ENCODE measurements at places on chromosomes 12 and 14.

DNA sequence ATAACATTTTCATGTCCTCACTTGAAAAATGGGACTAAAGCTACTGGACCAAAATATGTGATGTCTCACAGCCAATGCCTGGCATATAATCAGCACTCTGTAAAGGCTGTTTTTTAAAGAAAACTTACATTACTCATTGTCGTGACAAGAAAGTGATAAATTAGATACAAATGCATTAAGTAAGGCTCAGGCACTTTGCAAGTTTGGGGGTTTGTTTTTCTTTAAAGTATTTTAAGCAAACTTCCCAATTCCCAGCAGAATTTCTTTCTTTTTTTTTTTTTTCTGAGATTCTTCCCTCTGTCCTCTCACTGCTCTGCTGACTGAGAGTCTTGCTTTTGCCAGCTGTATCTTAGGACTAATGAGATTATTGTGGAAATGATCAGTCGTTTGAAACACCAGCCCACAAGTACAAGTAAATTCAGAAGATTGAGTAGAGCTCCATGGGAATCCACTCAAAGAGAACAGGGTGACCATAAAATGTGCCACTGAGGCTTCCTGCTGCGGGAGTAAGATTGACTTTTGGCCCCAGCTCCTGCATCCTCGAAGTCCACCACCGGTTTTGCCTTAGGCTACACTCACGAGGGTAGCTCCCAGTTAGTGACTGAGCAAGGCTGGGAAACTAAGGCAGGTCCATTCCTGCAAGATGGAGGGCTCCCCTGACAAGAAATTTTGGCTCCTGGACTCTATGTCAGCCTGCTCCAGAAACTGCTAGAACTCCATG lies 82.8 kb downstream of the TMTC1 start:
- DNase-seq, result no peak

- no peak for DNase-seq
These were observed 9.2 kb upstream of the APOLD1 start for GRCh38 chr12:12776261-12776660.

GRCh38 chr12:22477166-22477893 lies 67.0 kb downstream of the C2CD5 start:
- DNase-seq, result no peak

DNA sequence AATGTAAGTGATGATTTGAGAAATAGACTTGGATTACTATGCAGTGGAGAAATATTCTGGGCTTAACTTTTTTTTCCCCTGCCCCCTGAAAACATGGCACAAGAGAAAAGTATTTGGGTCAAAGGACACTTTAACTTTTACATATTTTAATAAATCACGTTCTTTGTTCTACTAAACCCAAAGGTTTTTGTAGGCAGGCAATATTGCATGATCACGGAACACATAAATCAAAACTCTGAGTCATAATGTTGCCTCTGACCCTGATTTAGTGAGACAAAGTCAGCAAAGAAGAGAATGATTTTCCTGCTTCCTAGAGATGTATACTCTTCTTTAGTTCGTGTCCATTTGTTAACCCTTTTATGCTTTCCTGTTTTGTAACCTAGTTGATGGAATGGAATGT lies 38.0 kb downstream of the ABCD2 start:
- no peak for DNase-seq

- DNase-seq, result no peak
These were observed 315.7 kb downstream of the NAV3 start for GRCh38 chr12:78146365-78146772.

DNA sequence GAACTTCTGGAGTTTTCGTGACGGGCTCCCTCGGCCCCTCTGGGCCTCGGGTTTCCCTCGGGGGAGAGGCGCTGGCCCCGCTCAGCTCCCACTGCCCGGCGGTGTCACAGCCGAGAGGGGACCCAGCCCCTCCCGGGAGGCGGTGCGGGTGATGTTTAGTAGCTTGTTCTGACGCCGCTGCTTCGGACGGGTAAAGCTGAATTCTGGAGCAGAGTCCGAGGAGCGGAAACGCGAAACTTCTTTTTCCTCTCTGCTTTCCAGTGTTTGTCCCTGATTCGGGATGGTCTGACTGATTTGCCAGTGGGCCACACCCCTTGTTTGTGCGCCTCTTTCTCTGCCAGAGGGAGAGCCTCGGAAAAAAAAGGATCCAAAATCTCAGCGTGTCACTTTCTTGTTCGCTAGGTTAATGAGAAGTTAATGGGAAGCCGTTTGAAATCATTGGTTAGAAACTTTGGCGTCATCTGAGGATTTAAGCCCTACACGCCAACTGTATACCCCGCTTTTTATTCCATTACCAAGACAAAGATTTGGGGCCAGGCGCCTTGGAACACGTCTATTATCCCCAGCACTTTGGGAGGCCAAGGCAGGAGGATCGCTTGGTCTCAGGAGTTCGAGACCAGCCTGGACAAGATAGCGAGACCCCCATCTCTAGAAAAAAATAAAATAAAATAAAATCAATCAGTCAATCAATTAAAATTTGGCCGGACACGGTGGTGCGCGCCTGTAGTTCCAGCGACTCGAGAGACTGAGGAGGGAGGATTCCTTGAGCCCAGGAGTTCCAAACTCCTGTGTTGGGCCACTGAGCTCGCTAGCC lies 756 bp downstream of the TULP3 start:
- no peak for DNase-seq

GRCh38 chr12:22797701-22798100 lies 172.7 kb downstream of the ETNK1 start:
- no peak for DNase-seq

- DNase-seq, result no peak
These were observed 62.2 kb upstream of the PCED1B start for GRCh38 chr12:47017041-47017713.

GRCh38 chr14:90499908-90500664 lies 103.3 kb downstream of the CALM1 start:
- DNase-seq, result no peak

- DNase-seq, result no peak
These were observed 205.7 kb downstream of the ITPR2 start for GRCh38 chr12:26627335-26627734.

DNA sequence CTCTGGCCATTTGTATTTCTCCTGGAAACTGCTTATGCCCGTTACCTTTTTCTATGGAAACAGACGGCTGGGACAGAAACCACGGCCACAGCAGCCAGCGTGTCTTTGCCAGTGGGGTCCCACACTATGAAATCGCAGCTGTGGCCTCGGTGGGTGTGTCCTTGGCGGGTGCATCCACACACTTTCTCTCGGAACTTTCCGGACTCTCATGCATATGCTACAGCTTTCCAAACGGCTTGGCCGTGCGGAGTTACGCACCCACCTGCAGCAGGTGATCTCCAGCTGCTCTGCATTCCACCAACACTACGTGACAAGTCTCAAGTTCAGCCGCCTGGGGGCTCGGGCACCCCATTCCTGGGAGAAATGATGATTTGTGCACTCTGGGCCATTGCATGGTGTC lies 1.3 kb upstream of the BTBD6 start:
- no peak for DNase-seq

DNA sequence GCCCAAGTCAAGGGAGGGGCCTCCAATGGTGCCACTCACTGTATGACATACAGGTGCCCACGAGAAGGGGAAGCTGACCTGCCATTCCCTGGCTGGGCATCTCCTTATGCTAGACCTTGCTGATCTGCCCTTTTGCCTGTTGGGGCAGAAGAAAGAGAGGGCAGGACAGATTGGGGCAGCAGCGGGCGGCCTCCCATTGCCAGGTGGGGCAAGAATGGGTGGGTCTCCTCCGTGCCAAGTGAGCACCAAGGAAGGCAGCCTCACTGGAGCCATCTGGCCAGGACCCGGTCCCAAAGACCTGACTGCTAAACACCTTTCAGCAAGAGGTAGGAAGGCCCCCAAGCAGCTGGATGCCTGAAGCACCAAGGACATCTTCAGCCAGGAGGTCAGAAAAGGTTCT lies 50.5 kb downstream of the PLEKHG3 start:
- no peak for DNase-seq

DNA sequence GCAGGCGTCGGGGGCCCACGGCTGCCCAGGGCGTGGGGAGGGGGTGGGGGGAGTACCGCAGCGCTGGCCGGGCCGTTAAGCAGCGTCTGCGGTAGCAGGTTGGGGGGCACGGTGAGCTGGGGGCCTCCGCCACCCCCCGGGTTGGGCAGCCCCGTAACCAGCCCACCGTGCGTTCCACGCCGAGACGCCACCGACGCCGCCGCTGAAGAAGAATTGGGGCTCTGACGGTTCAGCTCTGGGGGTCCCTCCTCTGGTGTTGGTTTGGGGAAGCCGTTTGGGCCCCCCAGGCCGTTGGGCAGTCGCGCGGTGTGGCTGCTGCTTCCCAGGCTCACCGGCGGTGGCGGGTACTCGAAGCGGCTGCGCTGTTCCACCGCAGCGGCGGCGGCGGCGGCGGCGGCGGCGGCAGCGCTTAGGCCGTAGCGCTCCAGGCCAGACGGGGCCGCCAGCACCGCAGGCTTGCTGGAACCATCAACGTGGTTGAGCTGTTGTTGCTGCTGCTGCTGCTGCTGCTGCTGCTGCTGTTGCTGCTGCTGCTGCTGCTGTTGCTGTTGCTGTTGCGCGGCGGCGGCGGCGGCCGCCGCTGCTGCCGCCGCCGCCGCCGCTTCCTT lies 1.5 kb downstream of the IRF2BPL start:
- peak; percentile 60 for DNase-seq

- DNase-seq, result no peak
These were observed 77.6 kb downstream of the CNTN1 start for GRCh38 chr12:40769846-40770245.

DNA sequence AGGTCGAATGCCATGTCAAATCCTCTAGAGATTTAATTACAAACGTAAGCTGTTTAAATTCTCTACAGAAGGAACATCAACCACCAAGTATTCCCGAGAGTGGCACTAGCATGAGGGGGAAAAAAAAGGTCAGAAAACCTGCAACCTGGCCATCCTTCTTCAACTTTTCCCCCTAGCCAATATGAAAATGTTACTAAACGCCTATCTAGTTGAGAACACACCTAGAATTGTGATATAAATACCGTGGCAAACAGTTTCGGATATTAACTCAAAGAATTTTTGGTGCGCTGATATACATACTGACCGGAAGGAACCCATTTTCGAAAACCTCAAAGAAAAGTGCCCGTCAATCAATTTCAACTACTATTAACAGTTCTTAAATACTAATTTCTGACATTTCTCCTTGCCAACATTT lies 1.8 kb downstream of the HNRNPC start:
- DNase-seq, result no peak

DNA sequence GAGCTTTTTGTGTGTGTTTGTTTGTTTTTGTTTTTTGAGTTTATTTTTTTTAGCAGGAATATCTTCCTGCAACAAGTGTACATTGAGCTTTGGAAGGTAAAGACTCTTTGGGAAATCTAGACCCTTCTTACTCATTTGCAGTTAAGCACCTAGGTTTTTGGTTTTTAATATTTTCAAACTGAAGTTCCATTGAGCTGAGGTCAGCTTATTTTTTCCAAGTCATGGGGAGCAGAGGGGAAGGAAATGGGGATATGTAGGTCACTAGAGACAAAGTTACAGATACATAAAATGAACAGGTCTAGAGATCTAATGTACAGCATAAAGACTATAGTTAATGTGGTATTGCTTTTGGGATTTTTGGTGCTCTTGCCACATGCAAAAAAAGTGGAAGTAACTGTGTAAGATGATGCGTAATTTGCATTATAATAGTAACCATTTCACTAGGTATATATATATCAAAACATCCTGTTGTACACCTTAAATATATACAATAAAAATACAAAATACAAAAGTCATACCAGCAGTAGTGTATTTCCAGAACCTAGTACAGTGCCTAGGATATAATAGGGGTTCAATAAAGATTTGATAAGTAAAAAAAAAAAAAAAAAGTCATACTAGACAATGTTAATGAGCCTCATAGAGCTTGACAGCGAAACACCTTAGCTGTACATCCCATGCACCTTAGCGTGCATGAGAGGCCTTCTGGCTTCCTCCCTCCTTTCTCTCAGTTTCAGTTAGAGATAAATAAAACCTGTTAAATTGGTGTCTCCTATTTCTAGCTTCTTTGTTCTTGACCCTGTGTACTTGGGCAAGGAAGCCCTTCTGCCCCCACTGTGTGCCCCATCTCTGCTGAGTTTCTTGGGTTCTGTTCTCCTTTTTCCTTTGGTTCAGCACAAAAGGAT lies 22.7 kb downstream of the CGRRF1 start:
- DNase-seq, result no peak

DNA sequence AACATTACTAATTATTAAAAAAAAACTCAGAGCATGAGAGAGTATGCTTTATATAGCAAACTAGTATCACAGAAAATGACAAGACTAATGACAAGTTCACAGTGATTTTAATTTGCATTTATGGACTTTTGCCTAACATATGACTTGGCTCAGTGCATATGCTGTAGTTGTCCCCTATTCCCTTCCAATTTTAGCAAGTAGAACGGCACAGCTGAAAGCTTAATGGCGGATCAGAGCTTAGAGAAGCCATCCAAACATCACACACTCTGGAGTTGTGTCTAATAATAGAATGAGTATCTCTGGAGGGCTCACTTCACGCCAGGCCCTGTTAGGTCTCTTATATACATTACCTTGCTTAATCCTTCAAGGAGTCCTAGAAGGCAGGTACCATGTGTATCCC lies 13.3 kb downstream of the CNIH1 start:
- no peak for DNase-seq
